ENCODE measurements at places on chromosomes 12 and 14.

GRCh38 chr14:23228812-23229211 is 8.9 kb upstream of the RNF212B start:
- no peak for DNase-seq

- no peak for DNase-seq
Measured at GRCh38 chr12:118603610-118604361, 227.4 kb downstream of the SUDS3 start.

DNA sequence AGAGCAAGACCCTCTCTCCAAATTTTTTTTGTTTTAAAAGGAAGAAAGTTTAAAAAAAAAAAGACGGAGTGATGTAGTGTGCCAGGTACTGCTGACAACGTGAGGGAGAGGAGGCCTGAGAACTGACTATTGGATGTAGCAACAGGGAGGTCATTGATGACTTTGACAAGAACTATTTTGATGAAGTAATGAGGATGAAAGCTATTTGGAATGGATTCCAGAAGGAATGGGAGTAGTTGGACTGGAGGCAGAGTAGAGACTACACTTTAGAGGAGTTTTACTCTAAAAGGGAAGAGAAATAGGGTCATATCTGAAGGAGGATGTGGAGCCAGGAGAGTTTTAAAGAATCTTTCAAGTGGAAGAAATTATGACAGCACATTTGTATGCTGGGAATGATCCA is 27.8 kb upstream of the SLC38A2 start:
- no peak for DNase-seq

DNA sequence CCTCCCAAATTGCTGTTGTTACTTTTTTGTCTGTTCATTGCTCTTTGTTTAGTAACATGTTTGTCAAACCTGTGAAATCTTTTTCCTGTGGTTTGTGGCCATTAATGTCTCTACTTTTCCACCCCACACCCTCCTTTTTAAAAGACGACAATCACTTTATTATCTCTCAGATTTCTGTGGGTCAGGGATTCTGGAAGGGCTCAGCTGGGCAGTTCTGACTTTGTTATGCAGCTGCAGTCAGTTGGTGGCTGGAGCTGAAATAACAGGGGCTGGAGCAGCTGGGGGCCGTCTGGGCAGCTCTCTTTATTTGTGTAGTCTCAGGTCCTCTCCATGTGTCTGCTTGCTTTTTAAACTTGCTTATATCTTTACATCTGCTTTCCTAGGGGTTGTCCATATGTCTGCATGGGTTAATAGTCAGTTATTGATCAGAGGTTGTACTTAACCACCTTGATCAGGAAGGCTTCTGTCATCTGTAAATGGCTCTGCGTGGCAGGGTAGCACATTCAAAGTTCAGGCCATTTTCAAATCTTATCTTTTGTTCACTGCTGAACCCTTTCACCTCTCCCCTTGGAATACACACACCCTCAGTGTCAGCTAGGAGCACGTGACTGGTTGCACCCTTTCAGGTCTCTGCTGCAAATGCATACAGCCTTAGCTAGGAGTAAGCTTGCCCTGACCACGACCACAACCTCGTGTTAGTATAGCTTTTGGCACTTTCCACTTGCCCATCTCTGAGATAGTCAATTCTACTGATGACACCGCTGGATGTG is 27.9 kb downstream of the BORCS5 start:
- no peak for DNase-seq

- DNase-seq: no peak
Measured at GRCh38 chr12:96334502-96334901, 65.7 kb downstream of the CDK17 start.

GRCh38 chr12:31006416-31007152 is 67.1 kb upstream of the DDX11 start:
- DNase-seq: no peak

GRCh38 chr12:554001-554285 is 94.2 kb downstream of the B4GALNT3 start:
- no peak for DNase-seq

DNA sequence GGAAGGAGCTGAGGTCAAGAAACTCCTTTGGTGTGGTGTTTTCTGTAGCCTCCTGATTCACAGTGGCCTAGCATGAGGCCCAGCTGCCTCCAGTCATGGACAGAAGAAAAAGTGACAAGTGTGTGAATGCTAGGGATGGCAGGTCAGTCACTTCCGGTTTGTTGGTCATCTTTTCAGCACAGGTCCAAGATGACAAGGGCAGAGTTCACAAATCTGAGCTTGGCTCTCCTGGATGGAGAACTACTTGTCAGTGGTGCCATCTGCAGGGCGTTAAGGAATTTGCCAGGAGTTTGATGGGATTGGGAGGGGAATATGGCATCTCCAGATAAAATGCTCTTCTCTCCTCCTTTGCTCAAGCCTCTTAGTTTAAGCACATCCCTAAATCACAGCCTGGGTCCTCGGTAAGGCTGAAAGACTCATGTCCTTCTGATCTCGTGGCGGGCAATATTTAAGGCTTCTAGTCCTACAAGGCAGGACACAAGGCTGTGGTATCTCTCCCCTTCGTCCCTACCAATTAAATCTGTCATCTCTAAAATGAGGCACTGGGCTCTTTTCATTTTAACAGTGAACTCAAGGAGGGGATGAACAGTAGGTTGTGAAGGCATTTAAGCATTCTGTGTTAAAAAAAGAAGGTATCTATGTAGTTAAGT is 10.0 kb downstream of the TUBA1B start:
- no peak for DNase-seq

Data from NCI-H187 (cell line).